ENCODE measurements at places on chromosomes 6 and 20.

DNA sequence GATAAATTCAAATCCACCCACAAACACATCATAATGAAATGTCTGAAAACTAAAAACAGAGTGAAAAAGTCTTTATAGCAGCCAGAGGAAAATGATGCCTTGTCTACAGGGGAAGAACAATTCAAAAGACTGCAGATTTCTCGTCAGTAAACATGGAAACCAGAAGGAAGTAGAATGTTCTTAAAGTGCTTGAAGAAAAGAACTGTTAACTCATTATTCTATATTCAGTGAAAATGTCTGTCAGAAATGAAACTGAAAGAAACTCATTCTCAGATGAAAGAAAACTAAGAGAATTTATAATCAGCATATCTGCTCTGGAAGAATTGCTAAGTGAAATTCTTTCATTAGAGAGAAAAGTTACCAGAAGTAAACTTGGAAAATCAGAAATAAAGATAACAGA lies 416.1 kb downstream of the TBC1D32 start:
- no peak for DNase-seq

DNA sequence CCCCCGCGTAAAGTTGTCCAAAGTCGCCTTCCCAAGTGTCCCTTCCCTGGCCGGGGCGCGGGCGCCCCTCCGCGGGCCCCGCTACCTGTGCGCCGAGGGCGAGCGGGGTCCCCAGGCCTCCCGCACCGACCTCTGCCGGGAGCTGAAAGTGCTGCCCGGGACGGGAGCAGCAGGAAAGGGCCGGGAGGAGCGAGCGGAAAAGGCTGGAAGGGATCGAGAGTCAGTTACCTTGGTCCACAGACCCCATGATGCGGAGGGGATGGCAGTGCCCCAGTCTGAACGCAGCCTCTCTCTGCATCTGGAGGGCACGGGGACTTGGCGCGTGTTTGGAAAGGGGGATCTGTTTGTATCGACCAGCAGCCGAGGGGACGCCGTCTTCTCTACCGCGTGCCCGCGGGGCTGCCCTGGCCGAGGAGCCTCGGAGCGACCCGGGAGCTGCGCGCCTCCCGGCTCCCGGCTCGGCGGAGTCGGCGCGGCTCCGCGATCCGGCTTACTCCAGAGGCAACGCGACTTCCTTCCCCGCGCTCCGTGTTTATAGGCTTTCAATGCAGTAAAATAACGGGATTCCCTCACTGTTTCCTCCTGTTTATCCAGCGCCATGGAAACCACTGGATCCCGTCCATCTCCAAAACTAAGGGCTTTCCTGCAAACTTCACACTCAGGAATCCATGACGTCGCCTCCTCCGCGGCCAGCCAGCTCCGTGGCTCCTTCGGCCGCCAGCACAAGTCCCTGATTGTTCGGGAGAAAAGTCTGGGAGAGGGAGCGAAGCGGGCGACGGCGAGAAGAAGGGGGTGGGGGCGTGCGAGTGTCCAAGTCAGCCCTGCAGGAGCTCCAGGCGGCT lies 20.0 kb upstream of the NFATC2 start:
- peak; percentile 72 for DNase-seq

GRCh38 chr20:21615617-21616080 lies 89.8 kb upstream of the PAX1 start:
- DNase-seq: peak; percentile 78

DNA sequence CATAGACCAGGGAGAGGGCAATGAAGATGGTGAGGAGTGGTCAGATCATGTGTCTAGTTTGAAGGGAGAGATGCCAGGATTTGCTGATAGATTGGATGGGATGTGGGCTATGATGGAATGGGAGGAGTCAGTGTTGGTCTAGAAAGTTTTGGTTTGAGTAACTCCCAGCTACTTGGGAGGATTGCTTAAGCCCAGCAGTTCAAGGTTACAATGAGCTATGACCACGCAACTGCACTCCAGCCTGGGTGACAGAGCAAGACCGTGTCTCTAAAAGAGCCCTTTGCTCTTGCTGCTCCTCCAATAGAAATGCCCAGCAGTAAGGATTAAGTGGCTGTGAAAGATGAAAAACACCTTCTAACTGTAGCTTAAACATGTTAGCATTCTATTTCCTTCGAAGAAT lies 18.2 kb upstream of the LAMP5 start:
- no peak for DNase-seq

DNA sequence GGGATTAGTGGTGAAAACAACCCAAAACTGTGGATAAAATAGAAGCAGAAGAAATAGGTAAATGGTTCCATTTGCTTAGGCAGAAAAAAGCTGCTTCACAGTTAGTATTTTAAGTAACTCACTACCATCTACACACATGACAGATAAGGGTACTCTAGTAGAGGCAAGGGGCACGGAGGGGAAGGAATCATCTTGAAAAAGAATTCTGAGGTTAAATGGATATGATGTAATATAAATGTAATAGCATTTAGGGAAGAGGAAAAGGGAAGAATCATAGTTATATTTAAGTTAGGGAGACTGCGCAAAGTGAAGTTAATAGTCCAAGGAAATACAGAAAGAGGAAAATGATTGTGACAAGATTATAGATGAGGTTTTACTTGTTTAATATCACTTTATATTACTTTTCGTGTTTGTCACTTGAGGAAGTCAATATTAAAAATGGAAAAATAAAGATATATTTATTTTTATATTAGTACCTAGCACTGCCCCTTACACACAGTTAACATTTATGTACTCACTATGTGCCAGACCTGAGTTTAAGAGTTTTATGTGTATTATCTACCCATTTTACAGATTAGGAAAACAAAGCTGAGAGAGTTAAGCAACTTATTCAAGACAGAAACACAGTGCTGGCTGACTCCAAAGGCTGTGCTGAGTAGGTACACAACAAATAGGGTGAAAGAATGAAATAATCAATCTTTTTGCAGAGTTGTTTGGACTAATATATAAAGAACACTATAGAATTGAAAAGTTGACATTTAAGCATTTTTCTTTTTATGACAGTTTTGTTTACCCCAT lies 128.1 kb downstream of the REV3L start:
- DNase-seq: no peak

Measured in iPS-NIHi11 (cell line).